ENCODE measurements at places on chromosomes 16 and 17.

DNA sequence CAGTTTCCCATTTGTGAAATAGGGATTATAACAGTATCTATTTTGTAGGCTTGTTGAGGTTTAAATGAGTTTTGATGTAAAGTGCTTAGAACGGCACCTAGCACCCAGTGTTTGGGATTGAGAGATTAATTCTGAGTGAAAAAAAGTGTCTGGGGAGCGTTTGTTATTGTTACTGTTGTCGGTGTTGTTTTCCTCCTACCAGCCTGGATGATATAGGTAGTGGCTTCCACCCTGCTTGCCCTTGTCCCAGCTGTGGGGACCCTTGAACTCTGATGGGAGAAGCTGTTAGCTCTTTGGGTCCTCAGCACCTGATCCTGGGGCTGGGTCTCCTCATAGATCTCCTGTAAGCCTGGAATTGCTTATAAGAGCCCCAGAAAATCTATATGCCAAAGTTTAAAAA is 4.9 kb downstream of the FMNL1 start:
- DNase-seq, result no peak

DNA sequence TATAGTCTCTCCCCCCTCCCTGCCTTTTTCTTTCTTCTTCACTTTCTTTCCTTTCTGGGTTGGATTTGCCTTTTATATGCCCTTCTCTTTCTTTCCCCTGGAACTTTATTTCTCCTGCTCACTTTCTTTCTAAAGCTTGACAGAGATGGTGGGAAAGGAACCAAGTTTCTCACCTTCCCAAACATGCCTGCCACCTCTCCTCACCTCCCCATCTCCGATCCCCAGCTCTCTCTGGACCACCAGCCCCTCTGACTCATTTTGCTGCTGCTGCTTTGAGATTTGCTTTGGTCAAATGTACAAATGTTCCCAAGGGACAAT is 6.7 kb upstream of the LHX1 start:
- no peak for DNase-seq

GRCh38 chr17:44210342-44211192 is 8.9 kb downstream of the UBTF start:
- DNase-seq, result peak; percentile 87

GRCh38 chr17:11871773-11872172 is 125.5 kb downstream of the ZNF18 start:
- DNase-seq, result no peak

- no peak for DNase-seq
These were observed 28.0 kb upstream of the SNN start for GRCh38 chr16:11639925-11640899.

DNA sequence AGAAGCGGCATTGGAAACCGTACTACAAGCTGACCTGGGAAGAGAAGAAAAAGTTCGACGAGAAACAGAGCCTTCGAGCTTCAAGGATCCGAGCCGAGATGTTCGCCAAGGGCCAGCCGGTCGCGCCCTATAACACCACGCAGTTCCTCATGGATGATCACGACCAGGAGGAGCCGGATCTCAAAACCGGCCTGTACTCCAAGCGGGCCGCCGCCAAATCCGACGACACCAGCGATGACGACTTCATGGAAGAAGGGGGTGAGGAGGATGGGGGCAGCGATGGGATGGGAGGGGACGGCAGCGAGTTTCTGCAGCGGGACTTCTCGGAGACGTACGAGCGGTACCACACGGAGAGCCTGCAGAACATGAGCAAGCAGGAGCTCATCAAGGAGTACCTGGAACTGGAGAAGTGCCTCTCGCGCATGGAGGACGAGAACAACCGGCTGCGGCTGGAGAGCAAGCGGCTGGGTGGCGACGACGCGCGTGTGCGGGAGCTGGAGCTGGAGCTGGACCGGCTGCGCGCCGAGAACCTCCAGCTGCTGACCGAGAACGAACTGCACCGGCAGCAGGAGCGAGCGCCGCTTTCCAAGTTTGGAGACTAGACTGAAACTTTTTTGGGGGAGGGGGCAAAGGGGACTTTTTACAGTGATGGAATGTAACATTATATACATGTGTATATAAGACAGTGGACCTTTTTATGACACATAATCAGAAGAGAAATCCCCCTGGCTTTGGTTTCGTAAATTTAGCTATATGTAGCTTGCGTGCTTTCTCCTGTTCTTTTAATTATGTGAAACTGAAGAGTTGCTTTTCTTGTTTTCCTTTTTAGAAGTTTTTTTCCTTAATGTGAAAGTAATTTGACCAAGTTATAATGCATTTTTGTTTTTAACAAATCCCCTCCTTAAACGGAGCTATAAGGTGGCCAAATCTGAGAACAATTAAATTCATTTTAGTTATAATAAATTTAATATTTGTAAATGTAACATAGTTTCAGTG is 1.7 kb downstream of the HEXIM1 start:
- DNase-seq, result no peak

- DNase-seq, result no peak
These were observed 21.1 kb upstream of the TACO1 start for GRCh38 chr17:63579633-63580032.

All from stimulated activated CD8-positive, alpha-beta memory T cell treated with anti-CD3 and anti-CD28 coated beads, Interleukin-2, amount 100 ng/mL, for 1 hour (primary cell).